ENCODE measurements at places on chromosomes 5 and 9.

DNA sequence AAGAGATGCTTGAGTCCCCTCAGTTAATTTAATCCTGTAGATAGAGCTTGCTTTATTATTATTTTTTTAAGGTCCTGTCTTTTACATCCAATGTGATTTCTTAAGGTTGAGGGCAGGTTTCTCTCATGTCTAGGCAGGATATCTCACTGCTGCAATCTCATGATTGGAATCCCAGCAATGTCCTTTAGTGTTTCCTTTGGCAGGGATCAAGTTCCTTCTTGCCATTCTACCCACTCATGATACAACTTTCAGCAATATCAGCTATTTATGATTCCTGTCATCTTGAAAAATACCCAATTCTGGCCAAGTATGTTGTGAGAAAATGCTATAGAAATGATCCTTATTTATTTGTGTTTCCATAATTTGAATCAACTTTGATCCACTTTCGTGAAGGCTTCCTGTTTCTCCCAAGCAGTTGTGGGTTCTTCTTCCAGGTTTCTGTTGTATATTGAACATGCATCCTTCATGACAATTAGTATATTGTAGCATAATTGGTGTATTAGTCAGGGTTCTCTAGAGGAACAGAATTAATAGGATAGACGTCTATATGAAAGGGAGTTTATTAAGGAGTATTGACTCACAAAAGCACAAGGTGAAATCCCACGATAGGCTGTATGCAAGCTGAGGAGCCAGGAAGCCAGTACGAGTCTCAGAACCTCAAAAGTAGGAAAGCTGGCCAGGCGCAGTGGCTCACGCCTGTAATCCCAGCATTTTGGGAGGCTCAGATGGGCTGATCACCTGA, 18.4 kb upstream of the VPS13A start:
- no peak for DNase-seq

DNA sequence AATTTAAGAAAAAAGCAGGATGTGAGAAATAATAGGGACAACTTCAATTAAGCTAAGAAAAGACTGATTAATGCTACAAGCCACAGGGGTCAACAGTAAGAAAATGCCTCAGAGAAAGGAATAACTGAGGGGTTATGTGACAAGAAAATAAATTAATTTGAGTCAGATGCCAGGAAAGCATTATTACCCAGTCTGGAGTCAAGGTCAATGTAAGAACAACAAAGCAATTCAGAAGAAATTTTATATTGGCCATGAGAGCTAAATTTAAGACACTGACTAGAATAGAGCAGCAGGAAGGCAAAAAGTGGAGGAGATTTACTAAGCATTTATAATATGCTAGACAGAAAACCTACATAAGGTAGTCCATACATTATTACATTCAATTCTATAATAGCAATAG, 73.5 kb downstream of the CDH10 start:
- DNase-seq = no peak

- DNase-seq = no peak
Observed at GRCh38 chr5:1516615-1517601, 6.9 kb downstream of the LPCAT1 start.

DNA sequence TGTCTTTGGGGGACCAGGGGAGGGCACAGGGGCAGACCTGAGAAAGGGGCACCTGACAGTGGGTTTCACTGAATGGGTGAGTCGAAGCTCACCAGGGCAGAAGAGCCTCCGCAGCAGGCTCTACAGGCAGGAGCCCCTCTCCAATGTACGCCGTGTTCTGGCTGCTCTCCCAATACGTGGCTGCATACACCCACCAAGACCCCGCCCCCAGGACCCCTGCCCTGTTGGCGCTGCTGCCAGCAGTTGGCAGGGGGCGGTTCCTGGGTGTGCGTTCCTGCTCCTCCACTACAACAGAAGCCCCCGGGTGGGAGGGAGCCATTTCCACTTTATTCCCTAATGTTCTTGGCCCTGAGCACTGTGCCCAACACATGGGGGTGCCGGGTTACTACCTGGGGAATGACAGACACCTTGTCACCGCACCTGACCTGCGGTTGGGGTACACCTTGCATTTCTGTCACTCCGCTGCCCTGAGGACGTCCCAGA, 30.3 kb downstream of the SARDH start:
- DNase-seq = no peak

DNA sequence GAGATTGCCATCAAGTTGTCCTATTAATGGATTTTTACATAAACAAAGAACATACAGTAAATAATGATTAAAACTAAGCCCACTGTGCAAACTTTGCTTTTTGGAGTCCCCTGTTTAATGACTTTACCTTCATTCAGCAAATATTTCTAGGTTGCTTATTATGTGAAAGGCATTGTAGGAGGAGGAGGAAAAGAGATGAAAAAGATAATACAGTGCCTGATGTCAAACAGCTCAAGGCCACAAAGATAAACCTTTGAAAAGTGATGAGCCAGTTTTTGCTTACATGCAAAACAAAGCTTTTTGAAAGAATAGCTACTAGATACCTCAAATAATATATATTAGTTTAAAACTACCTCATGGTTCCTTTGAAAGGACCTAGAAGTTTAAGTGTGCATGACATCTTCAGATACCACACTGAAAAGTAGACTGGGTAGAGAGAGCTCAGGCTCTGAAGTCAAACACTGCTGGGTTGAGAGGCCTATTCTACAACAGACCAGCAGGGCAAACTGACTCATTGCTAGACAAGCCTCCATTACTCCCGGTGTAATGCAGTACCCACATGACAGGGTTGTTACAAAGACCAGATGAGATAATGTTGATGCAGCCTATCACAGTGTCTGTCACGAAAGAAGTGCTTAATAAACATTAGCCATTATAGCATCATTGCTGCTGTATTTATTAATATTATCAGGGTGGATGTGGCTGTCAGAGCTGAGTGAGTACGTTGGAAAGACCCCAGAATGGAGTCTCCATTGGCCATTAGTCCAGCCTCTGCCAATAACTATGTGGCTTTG, 11.8 kb downstream of the DEPDC1B start:
- peak; percentile 37 for DNase-seq

- no peak for DNase-seq
Observed at GRCh38 chr5:64000096-64000495, 37.9 kb upstream of the HTR1A start.

DNA sequence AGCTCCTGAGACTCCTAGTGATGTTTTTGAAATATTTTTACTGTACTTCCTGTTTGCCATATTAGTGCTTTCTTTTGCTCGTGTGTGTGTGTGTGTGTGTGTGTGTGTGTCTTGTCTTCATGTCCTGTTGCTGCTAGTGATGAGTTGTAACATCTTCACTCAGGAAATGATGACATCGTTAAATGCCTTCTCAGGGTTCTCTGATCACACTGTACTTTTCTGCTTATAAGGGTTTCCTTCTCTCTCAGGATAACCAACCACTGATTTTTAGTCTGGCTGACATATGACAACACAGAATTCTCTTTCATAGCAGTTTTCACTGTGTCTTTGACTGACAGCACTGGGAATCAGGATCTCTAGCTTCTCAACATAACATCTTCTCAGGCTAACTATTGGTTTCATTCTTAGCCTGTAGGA, 16.1 kb downstream of the SV2C start:
- DNase-seq = peak; percentile 41

DNA sequence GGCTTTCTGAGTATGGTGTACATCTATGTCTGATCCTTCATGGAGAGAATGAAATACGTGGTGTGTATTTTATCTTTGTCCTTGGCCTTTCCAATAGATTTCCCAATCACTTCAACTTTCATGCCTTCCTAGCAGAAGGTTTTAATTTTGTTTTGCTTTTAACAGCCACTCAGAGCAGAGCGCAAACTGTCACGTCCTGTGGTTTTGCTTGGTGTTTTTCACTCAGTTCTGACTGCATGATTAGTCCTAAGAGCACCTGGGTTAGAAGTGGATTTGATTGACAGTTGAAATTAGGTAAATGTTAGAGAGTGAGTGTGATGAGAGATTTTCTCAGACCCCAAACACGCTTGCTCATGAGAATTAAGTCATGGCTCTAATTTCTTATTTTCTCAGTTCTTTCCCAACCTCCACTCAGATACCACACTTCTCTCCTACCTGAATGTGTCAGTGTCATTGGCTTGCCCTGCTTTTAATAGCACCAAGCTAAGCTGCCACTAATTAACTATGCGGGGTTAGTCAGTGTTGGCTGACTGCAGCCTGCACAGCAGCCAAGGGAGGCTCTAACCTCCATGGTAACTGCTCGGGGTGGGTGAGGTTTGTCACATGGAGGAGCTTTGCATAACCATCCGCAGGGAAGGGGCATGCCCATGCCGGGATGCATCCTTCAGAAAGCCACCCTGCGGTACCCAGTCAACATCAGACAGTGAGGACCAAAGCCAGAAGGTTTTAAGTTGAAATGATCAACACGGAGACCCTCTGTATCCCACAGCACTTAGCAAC, 173.4 kb downstream of the NR3C1 start:
- peak; percentile 77 for DNase-seq

DNA sequence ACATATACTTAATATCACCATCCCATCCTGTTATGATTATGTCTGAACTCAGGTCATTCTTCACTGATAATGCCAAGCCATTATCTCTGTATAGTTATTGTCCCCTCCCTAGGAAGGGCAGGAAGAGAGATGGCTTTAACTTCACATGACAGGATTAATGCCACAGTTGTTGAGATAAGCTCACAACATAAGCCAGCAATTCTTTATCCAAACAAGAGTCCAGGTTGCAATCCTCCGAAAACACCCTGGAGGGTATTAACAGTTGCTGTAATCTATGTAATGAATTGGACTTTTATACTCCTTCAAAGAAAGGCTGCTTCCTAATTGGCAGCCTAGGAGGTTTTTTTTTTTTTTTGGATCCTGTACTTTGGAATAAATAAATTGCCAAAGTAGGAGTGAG, 779.4 kb downstream of the SEMA5A start:
- DNase-seq = no peak

DNA sequence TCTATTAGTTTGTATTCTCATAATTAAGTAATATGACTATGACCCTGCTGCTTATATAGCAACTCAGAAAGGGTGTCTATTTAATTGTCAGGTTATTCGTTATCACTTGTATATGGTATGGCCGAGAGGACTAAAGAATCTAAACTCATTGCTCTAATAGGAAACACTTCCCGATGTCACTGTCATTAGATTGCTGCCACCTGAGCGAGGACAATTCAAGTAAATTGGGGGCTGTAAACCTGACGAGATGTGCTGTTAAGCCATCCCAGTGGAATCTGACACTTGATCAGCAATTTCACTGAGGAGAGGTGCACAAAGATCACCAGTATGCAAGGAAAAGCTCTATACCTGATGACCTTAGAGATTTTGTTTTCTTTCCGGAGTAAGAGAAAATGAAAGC, 1319.3 kb downstream of the MAT2B start:
- no peak for DNase-seq

DNA sequence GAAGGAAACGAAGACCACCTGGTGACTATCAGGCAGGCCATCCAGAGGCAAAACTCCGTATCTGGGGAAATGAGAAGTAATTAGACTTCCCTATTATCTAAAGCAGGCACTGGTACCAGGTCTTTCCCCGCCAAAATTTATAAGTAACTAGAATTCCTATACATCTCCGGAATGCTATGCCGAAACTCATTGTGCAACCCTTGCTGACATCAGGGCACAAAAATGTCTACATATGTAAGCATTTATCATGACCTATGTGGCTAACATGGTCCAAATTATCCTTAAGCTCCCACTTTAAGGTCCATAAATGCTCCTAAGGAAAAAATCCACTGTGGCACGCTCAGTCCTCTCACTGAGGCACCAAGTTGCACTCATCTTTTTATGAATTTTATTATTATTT, 17.8 kb downstream of the ACTL7B start:
- no peak for DNase-seq

- DNase-seq = no peak
Observed at GRCh38 chr5:134508521-134509195, 16.8 kb upstream of the JADE2 start.

DNA sequence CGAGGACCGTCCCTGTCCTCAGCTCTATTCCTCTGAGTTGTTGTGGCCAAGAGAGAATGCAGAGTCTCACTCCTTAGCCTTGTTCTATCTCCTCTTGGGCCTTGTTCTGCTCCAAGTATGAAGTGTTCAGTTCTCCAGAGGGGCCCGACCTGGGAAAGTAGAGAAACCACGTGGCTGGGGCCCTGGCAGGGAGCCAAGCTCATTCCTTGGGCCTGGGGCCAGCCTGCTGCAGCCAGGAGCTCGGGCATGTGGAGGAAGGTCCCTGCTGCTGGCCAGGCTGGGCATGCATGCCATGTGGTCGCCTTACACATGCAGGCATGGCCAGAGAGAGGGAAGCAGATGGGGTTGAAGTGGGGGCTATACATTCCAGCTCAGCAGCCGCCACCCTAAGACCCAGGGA, 60.7 kb downstream of the COL27A1 start:
- DNase-seq = no peak

DNA sequence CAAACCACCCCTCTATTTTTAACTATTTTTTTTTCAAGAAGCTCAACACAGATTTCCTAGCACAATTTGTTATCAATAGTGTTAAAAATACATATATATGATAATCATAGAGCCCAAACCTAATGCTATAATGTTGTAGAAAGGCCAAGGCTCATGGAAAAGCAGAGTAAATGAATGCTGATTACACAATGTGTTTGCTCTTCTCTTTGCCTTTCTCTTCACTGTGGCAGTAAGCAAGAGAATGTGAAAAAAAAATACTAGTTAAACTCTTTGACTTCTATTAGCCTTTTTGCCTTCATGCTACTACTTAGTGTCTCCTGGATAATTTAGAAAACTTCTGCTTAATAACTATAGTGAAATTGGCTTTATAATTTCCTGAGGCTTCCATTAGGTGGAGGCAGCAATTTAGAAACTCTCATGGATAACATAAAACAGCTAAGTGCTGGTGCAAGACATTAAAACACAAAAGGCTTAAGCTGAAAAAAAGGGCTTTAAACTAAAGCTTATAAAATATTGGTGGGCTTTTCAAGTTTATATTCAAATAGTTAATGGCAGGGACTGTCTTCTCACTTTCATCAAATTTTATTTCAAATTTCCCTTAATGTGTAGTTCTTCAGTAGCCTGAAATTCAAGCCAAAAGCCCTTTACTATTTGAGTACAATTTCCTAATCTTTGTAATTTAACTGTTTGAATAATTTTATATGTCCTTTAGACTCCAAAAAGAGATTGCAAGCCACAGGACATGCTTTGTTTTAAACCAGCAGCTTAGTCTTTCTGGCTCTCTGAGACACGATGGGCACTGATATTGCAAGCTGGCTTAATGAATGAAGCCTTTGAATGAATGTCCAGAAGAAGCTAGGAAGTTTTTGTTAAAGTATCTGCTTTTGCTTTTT, 2031.8 kb upstream of the CDH6 start:
- DNase-seq = no peak

DNA sequence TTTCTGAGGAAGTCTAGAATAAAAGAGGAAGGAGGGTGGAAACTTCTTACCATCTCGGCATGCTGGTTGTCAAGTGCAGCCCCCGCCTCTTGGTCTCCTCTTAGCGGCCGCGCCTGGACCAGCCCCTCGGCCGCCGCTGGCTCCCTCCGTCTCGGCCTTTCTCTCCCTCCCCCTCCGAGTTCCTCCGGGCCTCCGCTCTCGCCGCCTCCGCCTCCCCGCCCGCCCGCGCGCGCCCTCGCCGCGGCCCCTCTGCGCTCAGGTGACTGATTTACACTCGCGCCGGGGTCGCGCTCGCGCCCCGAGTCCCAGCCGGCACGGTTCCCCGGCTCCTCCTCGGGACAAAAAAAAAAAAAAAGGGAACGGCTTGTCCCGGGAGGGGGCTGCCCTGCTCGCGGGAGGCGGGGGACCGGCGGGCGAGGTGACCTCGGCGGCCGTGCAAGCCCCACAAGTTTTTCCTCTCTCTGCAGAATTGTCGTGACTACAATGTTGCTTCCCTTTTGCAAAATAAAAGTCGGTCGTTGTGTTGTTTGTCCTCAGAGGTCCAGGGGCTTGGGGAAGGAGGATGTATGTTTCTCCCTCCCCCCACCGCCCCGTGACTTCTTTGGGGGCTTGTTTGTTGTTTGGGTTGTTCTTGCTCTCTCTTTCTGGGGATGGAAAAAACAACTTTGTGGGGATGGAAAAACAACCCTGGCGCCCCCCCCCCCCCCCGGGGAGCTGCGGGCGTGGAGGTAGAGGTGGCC, at the start of gene BNC2:
Gene BNC2 (minus strand): TSS at position 75 of the 740 bp plus-strand sequence. CDS start 22 bp downstream, at position 53.
- DNase-seq = peak; percentile 61
